ENCODE measurements at places on chromosomes 16 and 17.

GRCh38 chr16:89476379-89476778 is 14.0 kb downstream of the ANKRD11 start:
- ATAC-seq, result no peak

- no peak for ATAC-seq
Measured at GRCh38 chr17:50728881-50729765, 9.7 kb downstream of the LUC7L3 start.

- ATAC-seq, result no peak
Measured at GRCh38 chr17:6140188-6140587, 70.0 kb downstream of the WSCD1 start.

DNA sequence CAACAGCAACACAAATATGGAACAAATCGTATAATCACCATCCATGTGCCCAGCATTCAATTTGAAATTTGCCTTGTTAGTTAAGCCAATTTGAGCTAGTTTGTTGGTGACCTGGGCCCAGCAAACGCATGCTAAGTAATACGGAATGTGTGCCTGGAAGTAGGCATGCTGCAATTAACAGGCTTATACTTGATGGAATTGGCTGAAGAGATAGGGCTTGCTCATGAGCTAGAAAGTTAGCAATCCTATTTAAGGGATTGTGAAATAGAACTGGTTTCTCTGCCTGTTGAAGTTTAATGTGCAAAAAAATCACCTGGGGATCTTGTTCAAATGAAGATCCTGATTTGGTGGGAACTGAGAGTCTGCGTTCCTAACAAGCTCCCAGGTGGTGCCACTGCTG is 8.5 kb upstream of the LPO start:
- no peak for ATAC-seq

- no peak for ATAC-seq
Measured at GRCh38 chr16:27389272-27389961, 12.6 kb upstream of the IL21R start.

DNA sequence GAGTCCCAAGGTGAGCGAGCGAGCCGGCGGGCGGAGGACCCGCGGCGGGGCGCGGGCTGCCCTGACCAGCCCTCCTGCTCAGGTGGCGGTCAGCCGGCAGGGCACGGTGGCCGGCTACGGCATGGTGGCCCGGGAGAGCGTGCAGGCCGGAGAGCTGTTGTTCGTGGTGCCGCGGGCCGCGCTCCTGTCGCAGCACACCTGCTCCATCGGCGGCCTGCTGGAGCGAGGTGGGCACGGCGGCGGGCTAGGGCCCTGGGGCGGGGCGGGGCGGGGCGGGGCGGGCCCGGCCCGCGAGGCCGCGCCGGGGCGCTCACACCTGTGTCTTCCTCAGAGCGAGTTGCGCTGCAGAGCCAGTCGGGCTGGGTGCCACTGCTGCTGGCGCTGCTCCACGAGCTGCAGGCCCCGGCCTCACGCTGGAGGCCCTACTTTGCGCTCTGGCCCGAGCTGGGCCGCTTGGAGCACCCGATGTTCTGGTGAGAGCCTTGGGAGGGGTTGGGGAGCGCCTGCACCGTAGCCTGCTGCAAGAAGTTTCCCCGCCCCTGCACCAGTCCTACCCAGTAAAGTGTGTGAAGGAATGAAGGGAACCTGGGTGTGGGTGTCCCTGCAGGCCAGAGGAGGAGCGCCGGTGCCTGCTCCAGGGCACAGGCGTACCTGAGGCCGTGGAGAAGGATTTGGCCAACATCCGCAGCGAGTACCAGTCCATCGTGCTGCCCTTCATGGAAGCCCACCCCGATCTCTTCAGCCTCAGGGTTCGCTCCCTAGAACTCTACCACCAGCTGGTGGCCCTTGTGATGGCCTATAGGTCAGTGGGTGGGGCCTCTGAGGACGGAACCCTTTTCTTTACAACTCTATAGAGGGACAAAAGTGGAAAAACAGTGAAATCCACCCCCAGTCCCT is 802 bp downstream of the SETD6 start:
- ATAC-seq, result peak; percentile 18

DNA sequence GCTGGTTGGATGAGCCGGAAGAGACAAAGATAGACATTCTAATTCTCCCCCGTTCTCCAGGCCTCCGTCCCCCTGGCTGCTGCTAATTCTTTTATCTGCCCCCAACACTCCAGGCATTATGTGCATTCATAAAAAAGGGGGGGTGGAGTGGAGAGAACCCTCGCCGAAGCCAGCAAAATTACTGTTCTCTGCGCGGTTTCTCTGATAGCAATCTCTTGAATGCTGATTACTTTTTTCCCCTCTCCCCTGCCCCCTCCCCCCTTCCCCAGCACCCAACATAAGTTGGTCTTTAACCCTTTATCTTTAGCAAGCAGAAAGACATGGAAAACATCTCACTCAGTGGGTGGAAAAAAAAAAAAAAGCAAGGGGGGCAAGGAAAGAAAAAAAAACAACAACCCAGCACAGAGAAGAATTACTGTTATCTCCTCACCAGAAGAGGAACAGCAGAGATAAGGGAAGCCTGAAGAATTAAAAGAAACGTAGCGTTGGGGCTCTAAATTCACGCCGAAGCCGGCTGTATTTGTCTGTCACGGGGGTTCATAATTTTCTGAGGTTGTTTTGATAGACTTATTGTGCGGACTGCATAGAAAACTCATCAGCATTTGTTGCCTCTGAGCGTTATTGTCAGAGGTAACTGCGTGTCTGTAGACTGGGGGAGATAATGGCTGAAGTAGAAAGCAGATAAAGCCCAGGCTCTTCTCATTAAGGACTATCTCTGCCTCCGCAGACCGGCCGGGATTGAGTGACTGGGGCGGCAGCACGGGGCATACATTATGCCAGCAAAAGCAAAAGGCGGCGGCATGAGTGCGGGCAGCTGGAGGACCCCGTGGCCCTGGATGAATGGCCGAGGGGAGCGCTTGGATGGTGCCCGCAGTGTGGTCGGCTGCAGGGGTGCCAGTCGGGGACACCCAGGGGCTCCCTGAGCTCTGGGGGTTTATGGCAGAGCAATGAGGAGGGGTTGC is 126.9 kb downstream of the MRM1 start:
- ATAC-seq, result peak; percentile 45

DNA sequence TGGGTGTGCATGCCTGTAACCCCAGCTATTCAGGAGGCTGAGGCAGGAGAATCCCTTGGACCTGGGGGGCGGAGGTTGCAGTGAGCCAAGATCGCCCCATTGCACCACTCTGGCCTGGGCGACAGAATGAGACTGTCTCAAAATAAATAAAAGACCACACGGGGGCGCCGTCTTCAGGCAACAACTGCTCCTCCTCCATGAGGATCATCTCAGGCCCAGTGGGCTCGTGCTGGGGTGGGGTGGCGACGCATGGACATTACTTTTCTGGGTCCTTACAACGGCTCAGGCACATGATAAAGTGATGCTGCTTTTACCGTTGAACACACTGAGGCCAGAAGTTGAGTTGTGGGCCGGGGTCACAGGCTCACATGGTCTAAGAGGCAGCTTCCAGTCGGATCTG is 56.2 kb downstream of the PRMT7 start:
- peak; percentile 58 for ATAC-seq

- no peak for ATAC-seq
Measured at GRCh38 chr16:49688036-49688697, 167.7 kb downstream of the ZNF423 start.

GRCh38 chr17:21375757-21376080 is 438 bp upstream of the KCNJ12 start:
- no peak for ATAC-seq

DNA sequence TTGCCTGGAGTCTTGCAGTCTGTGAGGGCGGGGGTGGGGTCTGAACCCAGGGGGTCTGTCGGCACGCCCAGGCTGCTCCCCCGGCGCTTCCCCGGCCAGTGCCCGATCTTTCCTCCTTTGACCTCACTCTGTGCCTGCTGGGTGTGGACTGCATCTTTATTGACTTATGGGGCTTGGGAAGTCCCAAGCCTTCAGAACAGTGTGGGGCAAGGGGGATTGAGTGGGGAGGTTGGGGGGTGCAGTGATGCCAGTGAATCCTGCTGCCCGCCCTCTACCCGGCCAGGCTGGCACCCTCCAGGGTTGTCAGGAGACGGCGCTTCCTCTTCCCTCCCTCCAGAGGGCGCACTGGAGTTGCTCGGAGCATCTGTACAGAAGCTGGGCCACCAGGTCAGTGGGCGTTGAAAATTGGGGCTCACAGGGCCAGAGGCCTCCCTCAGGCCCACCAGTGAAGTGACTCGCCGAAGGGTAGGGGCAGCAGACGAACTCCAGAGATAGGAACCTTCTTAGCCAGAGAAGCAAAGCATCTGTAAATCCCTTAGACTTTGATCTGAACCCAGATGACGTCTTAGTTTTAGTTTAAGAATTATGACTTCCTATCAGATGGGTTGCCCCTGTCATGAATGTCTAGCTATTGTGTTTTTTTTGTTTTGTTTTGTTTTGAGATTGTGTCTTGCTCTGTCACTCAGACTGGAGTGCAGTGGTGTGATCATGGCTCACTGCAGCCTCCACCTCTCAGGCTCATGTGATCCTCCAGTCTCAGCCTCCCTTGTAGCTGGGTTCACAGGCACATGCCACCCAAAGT is 184.8 kb upstream of the CIBAR2 start:
- ATAC-seq, result peak; percentile 92

DNA sequence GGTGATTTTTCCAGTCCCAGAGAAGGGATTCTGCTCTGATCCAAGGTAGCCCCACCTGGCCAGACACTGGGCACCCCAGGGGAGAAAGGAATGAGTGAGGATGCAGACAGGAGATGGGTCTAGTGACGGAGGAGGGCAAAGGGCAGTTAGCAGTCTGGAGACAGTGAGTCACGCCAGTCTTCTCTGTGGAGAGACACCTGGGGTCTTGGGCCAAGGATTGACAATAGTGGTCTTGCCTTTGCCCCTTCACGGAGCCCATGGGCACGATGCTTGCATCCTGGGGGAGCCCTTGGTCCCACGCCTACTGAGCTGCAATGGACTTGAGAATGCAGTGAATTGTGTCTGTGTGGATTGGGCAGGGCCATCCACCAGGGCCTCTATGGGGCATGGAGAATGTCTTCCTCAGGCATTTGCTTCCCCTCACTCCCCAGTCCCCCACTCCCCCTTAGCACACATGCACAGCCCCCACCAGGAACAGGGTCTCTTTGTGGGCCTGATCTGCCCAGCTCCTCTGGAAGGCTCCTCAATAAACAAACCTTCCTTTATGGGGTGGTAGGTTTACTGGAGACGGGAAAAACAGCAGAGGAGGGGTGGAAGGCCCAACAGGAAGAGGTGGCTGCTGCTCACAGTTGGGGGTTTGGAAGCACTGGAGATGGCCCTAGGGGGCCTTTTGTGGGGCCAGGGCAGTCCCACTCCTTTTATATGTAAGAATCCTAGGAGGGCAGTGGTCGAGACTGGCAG is 1.4 kb downstream of the CHAD start:
- no peak for ATAC-seq

DNA sequence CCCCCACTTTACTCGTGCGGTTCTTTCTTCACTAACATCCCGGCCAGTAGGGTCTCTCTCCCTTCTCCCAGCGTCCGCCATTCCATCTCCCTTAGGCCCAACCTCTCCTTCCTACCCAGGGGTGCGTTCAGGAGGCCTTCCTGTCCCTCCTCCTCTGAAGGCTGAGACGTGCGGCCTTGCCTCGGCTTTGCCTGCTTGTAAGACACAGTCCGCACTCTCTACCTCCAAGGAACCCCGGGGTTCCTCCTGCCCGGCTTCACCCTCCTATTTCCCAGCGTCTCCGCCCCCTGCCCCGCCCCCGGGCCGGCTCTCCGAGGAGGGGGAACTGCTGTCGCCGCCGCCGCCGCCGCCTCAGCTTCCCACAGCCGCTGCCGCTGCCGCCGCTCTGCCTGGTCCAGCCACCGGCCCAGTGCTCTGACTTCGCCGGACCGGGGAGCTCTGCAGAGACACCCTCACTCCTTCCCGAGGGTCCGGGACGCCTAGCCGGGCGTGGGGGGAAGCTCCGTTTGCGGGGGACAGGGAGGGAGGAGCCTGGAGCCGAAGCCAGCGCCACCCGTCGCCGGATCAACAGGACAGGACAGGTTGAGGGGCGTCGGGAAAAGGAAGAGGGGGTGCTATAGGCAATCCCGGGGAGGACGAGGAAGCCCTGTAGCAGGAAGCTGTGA is 1.2 kb upstream of the FGF11 start:
- no peak for ATAC-seq

GRCh38 chr17:9821921-9822320 is at the start of gene GSG1L2:
Gene GSG1L2, minus strand, starts transcription at chr17:9822079. Its CDS starts 8 bp downstream, at chr17:9822071.
- no peak for ATAC-seq

DNA sequence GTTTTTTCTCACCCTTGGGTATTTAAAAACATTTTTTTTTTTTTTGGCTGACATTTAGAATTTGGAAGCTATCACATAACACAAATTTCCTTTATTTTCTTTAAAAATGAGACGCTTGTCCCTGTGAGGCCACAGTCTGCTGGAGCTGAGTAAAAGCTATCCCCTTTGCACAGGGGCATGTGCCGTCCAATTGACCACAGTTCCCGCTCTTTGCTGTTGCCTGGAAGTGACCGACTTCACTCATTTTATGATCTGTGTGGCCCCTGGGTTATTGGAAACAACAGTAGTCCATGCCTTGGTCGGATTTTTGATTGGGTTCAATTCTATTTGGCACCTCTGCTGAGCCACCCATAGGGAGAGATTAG is 405.0 kb downstream of the CPPED1 start:
- no peak for ATAC-seq

- no peak for ATAC-seq
Measured at GRCh38 chr16:11145173-11145818, 110.7 kb downstream of the SOCS1 start.

DNA sequence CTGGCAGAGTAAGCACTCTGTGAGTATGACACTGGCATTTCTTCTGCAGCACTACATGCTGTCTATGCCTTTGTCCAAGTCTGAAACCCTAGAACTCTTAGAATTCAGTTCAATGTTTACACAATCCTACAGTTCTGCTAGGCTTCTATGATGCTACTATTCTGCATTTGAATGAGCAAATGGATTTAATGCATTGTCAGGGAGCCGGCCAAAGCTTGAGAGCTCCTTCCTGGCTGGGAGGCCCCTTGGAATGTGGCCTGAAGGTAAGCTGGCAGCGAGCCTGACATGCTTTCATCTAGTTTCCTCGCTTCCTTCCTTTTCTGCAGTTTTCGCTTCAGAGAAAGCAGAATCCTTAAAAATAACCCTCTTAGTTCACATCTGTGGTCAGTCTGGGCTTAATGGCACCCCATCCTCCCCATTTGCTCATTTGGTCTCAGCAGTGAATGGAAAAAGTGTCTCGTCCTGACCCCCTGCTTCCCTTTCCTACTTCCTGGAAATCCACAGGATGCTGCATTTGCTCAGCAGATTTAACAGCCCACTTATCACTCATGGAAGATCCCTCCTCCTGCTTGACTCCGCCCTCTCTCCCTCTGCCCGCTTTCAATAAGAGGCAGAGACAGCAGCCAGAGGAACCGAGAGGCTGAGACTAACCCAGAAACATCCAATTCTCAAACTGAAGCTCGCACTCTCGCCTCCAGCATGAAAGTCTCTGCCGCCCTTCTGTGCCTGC is at the start of gene CCL2:
TSS of gene CCL2 (plus strand) at position 635 of the 730 bp plus-strand sequence. CDS start at position 700, 65 bp downstream.
- peak; percentile 81 for ATAC-seq

GRCh38 chr16:2473999-2474876 is 689 bp upstream of the TBC1D24 start:
- ATAC-seq, result peak; percentile 63

DNA sequence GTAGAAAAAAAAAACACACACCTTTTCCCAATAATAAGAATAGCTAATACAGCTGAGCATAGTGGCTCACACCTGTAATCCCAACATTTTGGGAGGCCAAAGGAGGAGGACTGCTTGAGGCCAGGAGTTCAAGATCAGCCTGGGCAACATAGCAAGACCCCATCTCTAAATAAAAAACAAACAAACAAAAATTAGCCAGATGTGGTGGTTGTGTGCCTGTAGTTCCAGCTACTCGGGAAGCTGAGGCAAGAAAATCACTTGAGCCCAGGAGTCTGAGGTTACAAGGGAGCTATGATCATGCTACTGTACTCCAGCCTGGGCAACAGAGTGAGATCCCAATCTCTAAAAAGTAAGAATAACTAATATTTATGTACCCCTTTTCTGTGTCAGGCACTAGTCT is 42.8 kb upstream of the GFOD2 start:
- ATAC-seq, result no peak

- ATAC-seq, result peak; percentile 70
Measured at GRCh38 chr17:73043686-73044581, 48.6 kb downstream of the SLC39A11 start.

All from SK-N-SH treated with all-trans-retinoic acid at 6 μM for 48 hours (cell line).